Forelimb muscle (tissue), 1 donor: ENCODE measurements at places on chromosomes 2 and 18. TPM values are rescaled to one million over a fixed set of nuclear protein-coding genes. Genes with fewer than 3 reads are reported as not detected.

GRCh38 chr18:76553715-76554546 lies 58.9 kb upstream of the ZNF516 start:
- no peak for DNase-seq

CCBE1 gene
- 3.3 TPM for polyA plus RNA-seq

PTPN18 gene
- 19.9 TPM for polyA plus RNA-seq

GRCh38 chr2:88753833-88754584 lies 62.5 kb downstream of the RPIA start:
- no peak for DNase-seq

UGT1A5 gene
- not detected for polyA plus RNA-seq

GRCh38 chr2:228681979-228682378 lies 500.5 kb upstream of the SPHKAP start:
- no peak for DNase-seq

GRCh38 chr2:113211226-113212105 lies 37.7 kb downstream of the PSD4 start:
- DNase-seq = no peak

DYNAP gene
- polyA plus RNA-seq = 0.10 TPM

GRCh38 chr18:75360215-75360614 lies 67.3 kb downstream of the SMIM21 start:
- no peak for DNase-seq

- DNase-seq = no peak
Observed at GRCh38 chr18:7447318-7448028, 119.6 kb upstream of the PTPRM start.

- DNase-seq = no peak
Observed at GRCh38 chr2:74259733-74260132, 61.3 kb downstream of the MTHFD2 start.

GRCh38 chr18:76791106-76791505 lies 31.3 kb upstream of the ZNF236 start:
- no peak for DNase-seq

NAB1 gene
- 53.9 TPM for polyA plus RNA-seq

DNA sequence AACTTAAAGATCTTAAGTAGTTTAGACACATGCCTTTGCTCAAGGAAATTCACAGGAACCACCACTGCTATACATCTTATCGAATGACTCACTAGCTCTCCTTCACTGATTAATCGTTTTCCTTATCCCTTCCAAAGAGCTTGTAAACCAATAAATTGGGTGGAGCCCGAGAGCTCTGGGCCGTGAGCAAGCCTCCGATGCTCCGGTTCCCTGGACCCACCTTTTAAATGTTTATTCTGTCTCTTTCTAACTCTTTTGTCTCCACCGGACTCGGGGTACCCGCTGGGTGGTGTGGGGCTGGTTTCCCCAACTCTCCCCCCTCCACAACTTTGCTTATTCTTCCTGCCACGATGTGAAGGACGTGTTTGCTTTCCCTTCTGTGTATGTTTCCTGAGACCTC lies 292.9 kb upstream of the TMEFF2 start:
- DNase-seq = no peak

UGT1A6 gene
- not detected for polyA plus RNA-seq

DNA sequence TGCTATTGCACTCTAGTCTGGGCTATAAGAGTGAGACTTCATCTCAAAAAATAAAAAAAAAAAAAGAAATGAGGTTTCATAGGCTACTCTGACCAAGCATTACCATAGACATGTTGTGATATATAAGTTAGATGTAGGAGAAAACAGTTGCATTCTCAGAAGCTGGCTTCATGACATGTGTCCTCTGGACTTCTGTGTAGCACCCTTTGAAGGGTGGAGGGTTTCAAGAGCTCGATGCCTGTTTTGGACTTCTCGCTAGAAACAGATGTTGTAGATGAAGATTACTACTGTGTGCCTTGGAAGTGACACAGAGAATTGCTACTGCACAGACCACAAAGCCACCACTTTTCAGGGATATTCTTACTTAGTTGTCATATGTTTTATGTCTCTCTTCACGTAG lies 91.0 kb downstream of the TMEM247 start:
- DNase-seq = no peak

- no peak for DNase-seq
Observed at GRCh38 chr2:199455545-199456382, 2.0 kb downstream of the SATB2 start.

LYPD1 gene
- polyA plus RNA-seq = 5.8 TPM

DNA sequence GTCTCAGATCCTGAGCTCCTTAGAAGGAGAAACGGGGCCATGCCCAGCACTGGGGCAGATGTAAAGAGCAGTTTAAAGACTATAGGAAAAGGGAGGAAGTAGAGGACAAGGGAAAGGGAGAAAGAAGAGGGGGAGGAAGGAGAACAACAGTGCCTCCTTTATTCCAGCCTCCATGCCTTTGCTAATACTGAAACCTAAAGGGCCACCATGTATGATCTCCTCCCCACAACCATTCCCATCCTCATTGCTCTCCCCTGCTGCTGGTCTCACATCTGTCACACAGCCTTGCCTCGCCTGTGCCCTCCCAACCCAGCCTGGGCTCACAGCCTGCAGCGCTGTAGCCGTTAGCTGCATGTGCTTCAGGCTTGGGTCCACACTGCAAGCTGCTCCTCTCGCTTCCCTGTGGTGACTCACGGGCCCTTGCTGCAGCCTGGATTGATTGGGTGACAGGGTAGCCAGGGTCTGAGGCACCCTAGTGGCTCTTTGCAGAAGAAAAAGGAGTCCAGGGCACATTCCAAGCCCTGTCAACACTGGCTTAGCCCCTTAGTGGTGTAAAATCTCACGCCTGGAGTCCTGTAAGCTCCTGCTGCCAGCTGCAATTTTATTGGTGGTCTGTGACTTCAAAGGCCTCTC lies 281.9 kb downstream of the SRBD1 start:
- DNase-seq = no peak

DNA sequence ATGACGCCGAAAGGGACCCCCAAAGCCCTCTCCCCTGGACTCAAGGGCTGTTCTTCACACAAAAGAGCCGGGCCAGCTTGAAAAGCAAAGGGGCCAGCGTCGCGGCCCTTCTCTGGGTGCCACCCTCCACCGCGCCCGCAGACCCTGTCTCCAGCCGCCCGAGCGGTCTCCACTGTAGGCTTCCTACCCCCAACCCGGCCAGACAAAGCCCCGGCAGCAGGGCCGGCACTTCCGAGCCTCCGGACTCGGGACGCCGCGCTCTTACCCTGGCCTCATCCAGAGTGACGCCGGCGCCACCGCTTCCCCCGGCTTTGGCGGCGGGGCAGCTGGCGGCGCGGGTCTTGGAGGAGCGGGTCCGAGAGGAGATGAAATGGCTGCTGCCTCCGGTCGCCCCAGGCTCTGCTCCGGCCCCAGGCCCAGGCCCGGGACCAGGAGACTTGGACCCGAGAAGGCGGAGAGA lies 603 bp downstream of the ATAD2B start:
- DNase-seq = no peak

C2orf81 gene
- polyA plus RNA-seq = 2.2 TPM

DNA sequence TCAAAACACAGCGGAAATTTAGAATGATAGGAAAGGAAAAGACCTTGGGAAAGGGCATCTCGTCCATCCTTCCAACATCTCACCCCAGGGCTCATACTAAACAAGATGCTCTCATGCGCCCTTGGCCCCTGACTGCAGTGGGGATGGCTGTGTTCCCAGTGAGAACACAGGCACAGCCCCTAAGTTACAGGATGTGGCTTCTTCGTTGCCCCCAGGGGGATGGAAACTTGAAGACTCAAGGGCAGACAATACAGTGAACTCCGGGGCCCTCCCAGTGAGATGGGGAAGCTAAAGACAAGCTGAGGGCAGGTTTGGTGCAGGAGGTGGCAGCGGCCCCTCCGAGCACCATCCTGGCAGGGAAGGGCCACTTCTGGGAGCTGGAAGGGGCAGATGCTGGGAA lies 139.7 kb downstream of the INO80D start:
- DNase-seq = no peak

- no peak for DNase-seq
Observed at GRCh38 chr2:20069756-20070155, 18.3 kb upstream of the LAPTM4A start.

DNA sequence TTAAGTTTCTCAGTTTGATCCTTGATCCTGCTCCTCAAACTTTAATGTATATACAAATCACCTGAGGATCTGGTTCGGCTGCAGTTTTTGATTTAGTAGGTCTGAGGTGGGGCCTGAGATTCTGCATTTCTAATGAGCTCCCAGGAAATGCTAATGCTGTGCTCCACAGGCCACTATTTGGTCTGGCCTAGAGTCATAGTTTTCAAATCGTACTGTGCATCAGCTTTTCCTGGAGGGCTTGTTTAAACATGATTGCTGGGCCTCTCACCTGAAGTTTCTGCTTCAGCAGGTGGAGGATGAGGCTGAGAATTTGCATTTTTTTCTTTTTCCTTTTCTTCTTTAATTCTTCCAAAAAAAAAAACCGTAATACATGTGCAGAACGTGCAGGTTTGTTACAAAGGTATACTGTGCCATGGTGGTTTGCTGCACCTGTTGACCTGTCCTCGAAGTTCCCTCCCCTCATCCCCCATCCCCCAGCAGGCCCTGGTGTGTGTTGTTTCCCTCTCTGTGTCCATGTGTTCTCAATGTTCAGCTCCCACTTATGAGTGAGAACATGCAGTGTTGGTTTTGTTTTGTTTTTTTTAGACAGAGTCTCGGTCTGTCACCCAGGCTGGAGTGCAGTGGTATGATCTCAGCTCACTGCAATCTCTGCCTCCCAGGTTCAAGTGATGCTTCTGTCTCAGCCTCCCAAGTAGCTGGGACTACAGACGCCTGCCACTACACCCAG lies 42.2 kb upstream of the CD28 start:
- no peak for DNase-seq

COLEC11 gene
- 0.40 TPM for polyA plus RNA-seq

DNA sequence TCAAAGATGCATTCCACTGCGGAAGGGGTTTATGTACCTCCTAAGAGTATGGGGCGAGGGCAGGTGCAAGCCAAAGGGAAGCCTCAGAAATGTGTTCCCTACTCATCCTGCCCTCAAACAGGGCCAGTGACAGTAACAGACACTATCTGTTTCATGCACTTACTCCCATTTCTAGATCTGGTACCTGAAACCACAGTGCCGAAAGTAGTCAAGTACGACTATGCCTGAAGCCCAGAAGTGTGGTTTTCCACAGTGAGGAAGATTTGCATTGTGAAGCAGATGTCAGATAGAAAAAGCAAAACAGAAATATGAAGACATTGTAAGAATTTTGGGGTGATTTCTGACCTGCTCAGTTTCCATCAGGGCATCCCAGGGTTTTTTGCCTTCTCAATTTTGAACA lies 748.7 kb downstream of the RNF144A start:
- DNase-seq = no peak

CDKL4 gene
- polyA plus RNA-seq = not detected

TTC39C gene
- 3.5 TPM for polyA plus RNA-seq

DNA sequence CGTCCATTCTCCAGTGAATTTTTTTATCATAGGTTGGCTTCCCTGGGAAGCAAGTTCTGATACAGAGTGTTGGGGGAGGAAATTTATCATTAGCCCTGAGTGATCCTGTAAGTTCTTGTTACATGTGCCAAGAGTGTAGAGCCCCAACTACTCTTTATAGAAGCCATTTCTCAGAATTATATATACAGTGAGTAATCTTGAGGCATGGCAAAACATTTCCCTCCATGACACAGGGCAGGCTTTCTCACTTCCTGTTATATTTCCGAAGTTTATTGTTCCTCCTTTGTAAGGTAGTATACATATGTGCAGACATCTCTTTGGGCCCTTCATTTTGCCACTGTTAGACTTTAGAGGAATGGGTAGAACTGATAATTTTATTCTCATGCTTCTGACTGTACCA lies 484.7 kb upstream of the NRXN1 start:
- DNase-seq = no peak

- no peak for DNase-seq
Observed at GRCh38 chr2:8886202-8886518, 48.7 kb upstream of the KIDINS220 start.

SNORC gene
- 1.4 TPM for polyA plus RNA-seq

DNA sequence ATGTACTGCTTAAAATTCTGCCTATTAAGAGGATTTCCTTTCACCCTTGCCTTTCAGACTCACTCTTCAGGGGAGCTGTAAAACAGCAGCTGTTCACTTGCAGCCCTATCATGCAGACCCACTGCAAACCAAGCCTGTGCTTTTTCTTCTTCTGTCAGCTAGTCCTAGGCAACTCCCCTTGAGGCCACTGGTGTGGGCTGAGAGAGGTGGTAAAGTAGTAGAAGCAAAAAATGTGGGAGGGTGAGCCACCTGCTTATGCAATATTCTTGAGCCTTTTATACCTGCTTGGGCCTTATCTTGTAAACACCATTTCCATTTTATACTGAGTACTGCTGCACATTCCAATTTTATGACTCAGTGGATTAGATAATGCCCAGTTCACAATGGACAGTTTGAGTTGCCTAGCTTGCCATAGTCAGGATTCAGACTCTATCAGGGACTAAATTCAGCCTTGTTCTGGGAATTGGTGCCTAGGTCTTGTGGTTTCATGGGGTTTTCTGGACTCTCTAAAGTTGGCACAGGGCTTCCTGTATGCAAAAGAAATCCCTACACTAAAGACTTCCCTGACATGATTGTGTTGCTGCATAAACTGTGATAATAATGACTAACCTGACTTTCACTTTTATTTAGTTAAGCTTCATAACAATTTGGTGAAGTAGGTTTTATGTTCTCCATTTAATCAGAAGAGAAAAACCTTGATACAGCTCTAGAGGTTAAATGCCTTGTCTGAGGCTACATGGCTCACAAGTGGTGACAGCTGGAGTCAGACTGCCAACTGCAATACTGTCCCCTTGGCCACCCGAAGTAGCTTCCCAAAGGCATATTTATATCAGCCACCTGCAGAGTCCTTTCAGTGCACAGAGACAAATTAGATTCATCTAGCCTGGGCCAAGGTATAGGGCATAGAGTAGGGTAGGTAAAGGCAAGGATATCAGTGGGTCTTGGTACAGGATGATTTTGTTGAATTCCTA lies 47.4 kb upstream of the KDM3A start:
- no peak for DNase-seq

CDH20 gene
- 1.4 TPM for polyA plus RNA-seq

GRCh38 chr2:150911766-150912280 lies 349.8 kb downstream of the RBM43 start:
- peak; percentile 43 for DNase-seq

GRCh38 chr2:43648994-43649701 lies 12.1 kb downstream of the PLEKHH2 start:
- no peak for DNase-seq

DPP4 gene
- 8.5 TPM for polyA plus RNA-seq

GRCh38 chr2:99648178-99648844 lies 158.5 kb upstream of the REV1 start:
- DNase-seq = no peak

DNA sequence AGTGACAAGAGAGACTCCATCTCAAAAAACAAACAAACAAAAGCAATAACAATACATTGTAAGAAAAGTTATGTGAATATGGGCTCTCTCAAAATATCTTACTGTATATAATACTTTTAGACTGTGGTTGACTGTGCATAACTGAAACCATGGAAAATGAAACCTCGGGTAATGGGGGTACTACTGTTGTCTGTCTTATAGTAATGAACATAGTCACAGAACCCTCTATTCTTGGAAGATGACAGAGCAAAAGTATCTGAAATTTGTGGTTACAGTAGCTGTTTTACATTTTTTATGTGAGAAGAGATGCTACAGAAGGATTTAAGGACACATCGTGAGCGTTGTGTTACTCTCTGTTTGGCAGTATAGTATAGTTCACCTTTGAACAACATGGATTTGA lies 60.5 kb downstream of the MAP4K4 start:
- no peak for DNase-seq
